ENCODE measurements at places on chromosomes 4 and X. TPM values are rescaled to one million over a fixed set of nuclear protein-coding genes. Genes with fewer than 3 reads are reported as not detected.

Gene WAS
- 160 TPM for total RNA-seq

Gene AKAP4
- total RNA-seq = not detected

Gene BEND4
- total RNA-seq = 0.05 TPM

Gene PAQR3
- total RNA-seq = 13.0 TPM

Gene FGF5
- total RNA-seq = not detected

Gene PAGE2B
- not detected for total RNA-seq

Gene VSIG4
- not detected for total RNA-seq

Gene CXorf49
- not detected for total RNA-seq

Gene FMR1NB
- total RNA-seq = not detected

Gene BLTP1
- total RNA-seq = 36.4 TPM
